ENCODE measurements at places on chromosomes 13 and 19. TPM values are rescaled to one million over a fixed set of nuclear protein-coding genes. Genes with fewer than 3 reads are reported as not detected.

The PTGER1 gene
- total RNA-seq: 6.6 TPM

The ZNF418 gene
- 9.1 TPM for total RNA-seq

The ZNF221 gene
- total RNA-seq: 10.8 TPM

The LILRA1 gene
- total RNA-seq: not detected

The LGI4 gene
- 0.52 TPM for total RNA-seq
